ENCODE measurements at places on chromosomes 7 and 10. TPM values are rescaled to one million over a fixed set of nuclear protein-coding genes. Genes with fewer than 3 reads are reported as not detected.

TDRD1 gene
- not detected for total RNA-seq

DNA sequence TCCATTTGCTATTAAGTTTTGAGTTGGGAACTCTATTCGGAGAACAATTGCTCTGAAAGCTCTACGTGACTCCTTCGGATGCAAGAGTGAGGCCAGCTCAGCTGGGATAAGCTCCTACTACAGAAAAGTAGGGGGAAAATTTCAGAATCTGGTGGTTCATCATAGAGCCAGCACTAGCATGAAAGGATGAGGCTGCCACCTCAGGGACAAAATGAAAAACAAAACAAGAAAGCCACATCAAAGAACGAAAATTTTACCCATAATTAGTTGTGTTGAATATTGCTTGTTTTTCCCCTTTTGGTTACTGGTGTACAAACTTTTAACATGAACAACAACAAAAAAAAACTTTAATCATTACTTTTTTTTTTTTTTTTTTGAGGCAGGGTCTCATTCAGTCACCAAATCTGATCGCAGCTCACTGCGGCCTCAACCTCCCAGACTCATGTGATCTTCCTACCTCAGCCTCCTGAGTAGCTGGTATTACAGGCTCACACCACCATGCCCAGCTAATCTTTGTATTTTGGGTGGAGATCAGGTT lies 39.7 kb upstream of the NFE2L3 start:
- no peak for DNase-seq

- DNase-seq, result no peak
Measured at GRCh38 chr10:18203471-18203870, 63.2 kb downstream of the CACNB2 start.

SFRP4 gene
- total RNA-seq, result not detected

MMP21 gene
- not detected for total RNA-seq

DNA sequence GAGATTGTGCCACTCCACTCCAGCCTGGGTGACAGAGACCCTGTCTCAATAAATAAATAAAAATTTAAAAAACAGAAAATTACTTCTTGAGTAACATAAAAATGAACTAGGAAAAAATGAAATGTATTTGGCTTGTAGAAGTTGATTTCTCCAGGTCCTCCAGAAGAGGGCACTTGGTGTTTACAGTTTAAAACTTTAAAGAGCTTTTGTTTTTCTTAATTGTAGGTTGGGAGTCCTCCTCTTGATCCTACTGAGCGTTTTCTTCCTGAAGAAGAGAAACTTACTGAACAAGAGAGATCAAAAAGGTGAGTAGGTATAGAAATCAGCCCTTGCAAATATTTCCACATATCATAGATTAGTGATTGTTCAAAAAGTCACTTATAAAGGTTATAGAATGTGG lies 16.2 kb downstream of the KIFBP start:
- DNase-seq, result peak; percentile 39

DNA sequence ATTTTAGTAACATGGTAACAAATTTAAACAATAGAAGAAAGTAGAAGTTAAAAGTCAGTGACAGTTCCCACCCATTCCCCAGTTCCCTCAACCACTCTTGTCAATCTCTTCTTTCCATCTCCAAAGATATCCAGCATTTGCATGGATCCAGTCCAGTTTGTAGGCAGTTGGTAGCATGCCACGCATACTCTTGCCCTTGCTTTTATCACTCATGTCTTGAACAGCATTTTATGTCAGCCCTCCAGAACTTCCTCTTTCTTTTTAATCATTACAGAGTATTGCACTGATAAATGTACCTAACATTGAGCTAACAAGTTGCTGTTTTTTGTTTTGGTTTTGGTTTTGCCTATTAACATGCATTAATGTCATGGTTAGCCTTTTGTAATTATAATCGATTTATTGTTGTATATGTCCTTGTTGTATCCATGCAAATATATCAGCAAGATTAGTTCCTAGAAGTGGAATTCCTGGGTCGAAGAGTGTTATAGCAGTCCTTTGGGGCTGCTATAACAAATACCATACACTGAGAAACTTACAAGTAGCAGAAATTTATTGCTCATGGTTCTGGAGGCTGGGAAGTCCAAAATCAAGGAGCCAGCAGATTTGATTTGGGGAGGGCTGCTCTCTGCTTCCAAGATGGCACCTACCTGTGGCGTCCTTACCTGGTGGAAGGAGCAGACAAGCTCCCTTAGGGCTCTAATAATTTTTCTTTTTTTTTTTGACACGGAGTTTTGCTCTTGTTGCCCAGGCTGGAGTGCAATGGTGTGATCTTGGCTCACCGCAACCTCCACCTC lies 25.7 kb downstream of the CHST3 start:
- no peak for DNase-seq

NEBL gene
- 0.68 TPM for total RNA-seq

DNA sequence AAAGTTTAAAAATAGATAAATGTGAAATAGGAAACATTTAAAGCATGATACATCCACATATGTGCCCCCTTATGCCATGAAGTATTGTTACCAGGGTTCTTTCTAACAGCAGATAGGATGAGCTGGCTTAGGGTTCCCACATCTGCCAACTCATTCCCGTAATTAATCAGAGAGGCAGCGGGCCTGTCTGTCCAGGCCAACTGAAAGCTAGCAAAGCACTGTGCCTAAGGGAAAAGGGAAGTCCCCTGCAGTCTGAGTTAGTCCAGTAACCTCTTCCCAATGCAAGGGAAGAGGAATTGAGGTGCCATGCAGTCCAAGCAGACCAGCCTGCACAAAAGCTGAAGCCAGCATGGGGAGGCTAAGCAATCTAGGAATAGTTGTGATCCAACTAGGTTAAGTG lies 18.3 kb upstream of the ZC3HAV1L start:
- DNase-seq, result no peak

DNA sequence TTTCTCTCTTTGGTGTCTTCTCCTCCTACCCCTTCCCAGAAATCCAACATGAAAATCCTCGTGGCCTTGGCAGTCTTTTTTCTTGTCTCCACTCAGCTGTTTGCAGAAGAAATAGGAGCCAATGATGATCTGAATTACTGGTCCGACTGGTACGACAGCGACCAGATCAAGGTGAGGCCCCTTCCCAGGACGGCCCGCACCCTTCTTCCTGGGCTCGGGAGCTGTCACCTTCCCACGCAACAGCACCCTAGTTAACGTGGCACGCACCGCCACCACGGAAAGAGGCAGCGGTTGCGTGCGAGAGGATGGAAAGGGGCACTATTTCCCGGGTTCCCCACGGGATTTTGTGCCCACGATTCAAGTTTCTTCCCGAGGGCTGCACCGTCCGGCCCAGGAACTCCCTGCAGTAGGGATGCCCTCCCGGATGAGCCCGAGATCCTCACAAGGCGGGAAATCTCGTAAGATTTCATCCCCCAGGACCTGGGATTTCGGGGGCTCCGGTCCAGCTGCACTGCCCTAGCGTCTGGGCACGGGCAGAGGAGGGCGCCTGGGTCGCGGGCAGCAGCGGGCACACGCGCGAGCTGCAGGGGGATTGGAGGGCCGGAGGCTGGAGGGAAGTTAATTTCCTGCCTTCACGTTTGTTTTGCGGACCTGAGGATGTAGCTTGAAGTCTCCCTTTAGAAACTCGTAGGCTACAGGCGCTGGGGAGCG lies 834 bp downstream of the TAC1 start:
- DNase-seq, result no peak

BEND7 gene
- 0.31 TPM for total RNA-seq

DNA sequence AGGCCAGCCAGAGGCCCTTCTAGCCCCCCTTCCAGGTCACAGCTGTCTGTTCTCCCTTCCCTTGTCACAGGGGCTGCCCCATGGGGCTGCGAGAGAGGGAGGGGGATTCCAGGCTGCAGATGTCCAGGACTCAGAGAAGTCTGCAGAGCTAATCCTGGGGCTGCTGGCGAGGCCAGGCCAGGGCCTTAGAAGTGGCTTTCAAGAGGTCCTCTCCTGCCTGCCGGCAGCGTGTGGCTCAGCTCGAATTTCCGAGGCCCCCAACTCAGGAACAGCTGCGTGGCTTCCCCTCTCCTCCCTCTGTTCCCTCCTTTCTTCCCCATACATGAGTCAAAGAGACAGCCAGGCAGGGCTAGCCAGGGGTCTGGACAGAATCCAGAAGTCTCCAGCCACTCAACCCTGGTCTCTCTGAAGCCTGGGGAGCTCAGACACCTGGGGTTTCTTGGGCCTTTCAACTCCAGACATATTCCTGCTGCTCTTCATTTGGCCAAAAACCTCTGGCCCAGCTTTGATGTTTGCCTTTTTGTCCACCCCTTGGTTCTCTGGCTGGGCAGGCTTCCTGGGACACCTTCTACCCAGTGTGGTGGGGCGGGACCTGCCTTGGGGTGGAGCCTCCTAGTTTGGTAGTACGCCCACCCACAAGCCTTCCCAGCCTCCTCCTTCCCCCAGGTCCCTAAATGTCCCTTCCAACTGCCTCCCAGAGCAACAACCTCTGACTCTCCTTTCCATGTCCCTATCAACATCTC lies 21.8 kb upstream of the EIF5AL1 start:
- no peak for DNase-seq

CREB5 gene
- total RNA-seq, result 1.3 TPM

DNA sequence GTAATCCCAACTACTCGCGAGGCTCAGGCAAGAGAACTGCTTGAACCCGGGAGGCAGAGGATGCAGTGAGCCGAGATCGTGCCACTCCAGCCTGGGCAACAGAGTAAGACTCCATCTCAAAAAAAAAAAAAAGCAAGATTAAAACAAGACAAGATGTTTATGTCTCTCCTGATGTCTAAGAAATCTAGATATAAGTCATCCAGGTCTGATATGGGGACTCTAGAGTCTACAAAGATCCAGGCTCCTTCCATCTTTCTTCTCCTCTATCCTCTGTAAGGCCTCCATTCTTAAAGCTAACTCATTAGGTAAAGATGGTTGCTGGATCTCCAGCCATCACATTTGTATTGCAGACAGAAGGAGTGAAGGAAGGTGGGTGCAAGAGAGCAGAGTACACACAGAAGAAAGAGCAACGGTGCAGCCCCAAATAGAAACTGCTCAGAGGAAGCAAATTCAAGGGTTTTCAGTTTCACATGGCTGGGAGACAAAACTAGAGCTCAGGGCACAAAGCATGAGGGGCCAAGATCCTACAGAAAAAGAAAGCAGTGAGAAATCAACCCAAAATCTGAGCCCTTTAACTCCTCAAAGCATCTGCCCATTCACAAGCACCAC lies 57.6 kb downstream of the USP6NL start:
- DNase-seq, result no peak

DNA sequence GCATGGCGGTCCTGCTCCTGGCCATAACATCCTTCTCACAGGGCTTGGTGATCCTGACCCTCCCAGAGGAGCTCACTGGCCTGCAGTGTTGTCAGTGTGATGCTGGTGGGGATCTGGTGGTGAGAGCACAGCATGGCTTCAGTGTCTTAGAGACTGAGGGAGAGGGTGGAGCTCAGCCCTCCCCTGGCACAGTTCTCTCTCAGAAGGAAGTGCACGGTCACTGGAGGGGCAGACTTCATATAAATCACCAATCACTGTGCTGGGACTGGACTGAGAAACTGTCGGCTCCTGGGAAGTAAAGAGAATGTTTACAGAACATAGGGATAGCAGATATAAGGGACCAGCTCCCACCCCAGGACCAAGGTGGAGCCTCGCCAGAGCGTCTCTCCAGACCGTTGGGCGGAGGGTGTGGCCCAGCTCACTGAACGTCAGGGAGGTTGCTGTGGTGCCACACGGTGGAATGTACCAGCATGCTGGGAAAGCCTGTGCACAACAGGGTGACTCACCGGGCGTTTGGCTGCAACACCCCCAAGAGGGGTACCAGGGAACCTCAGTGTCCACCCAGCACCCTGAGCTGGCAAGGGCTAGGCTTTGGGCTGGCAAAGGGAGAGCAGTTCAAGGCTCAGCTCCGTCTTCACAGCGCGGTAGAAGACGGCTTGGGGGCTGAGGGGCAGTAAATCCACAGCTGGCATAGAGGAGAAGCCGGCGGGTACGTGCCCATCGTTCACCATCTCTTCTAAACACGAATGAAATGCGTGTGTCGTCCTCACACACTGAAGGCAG lies 8.8 kb upstream of the GET4 start:
- DNase-seq, result peak; percentile 86

GRCh38 chr7:17651863-17652385 lies 288.4 kb downstream of the SNX13 start:
- DNase-seq, result no peak

DNA sequence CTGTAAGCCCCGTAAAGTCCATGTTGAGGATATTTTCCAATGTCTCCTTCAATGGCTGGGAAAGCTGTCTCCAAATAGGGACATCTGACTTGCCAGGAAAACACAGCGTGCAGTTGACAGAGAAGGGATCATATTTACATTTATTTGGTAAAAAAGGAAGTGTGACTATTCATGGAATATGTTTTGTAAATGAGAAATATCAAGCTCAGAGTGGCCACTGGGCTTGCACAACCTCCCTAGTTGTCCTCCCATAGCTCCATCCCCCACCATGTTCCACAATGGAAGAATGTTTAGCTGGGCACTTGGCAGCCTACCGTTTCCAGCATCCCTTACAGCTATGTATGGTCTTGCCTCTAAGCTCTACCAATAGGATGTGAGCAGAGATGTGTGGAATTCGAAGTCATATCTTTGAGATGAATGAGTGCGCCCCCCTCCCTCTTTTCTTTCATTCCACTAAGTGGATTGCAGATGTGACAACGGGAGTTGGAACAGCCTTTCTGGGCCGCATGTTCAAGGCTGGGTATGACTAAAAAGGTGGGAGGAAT lies 306.6 kb upstream of the ZMIZ1 start:
- no peak for DNase-seq

DNA sequence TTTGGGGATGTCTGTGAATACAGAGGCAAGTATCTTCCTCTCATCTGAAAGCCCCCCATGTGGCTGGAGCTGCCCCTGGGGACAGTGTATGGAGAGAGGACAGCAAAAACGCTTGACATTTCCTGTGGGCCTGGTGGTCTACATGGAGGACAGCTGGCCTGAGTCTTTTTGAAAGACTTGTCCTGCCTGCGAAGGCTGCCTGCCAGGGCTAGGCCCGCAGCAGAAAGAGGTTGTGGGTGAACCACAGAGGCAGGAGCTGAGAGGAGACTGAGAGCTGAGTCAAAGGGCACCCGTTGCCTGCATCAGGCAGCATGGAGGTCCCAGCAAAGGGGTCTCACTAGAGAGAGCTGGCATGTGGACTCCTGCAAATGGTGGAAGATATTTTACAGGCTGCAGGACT lies 66.4 kb downstream of the KAT6B start:
- no peak for DNase-seq

GUSB gene
- 84.3 TPM for total RNA-seq

- DNase-seq, result no peak
Measured at GRCh38 chr7:39664585-39664984, 41.2 kb downstream of the RALA start.

- DNase-seq, result no peak
Measured at GRCh38 chr10:52491246-52491995, 177.3 kb downstream of the DKK1 start.

SORBS1 gene
- 0.21 TPM for total RNA-seq

MET gene
- total RNA-seq, result 123 TPM

DNA sequence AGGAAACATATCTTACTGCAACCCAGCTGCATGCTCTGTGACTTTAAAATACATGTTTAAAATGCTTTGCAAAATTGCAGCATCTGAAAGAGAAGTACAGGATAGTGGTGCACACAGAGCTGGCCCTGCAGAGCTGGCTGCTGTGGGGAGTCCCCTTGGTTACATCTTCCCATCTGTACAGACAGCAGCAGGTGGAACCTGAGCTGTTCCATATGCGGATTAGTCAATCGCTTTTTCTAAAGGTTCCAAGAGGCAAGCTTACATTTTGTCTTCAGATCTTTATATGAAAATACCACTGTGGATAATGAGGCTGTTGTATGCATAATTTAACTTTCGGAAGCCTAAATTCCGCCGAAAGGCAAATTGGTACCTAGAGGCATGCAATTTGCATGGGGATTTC lies 444.1 kb downstream of the NRG3 start:
- no peak for DNase-seq
